ENCODE measurements at places on chromosomes 13 and 19.
A peak's percentile ranks its signal among the peaks of the same experiment; 100 is the strongest.

GRCh38 chr13:108755083-108755482 lies 125.7 kb downstream of the MYO16 start:
- no peak for DNase-seq

GRCh38 chr19:37987356-37988332 lies 80.6 kb downstream of the SIPA1L3 start:
- DNase-seq, result no peak

DNA sequence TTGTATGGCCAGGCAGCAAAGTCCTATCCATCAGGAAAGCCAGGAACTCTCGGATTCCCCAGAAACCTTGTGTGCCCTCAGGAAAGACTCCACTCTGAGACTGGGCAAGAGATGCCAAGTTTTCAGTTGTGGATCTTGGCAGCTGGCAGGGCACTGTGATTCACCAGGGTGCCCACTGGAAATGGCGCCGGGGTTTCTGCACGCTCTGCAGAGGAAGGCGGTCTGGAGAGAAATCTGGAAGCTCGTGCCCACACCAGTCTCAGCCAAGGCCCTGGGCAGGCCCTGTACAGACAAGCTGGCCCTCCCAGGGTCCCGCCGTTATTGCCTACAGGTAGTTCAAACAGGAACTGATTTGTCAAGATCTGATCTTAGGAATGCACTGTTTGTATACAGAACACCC lies 4.9 kb downstream of the NAPA start:
- DNase-seq, result no peak

- DNase-seq, result no peak
Observed at GRCh38 chr19:11416346-11417052, 2.6 kb downstream of the RGL3 start.

GRCh38 chr13:58855283-58855682 lies 1223.7 kb downstream of the PCDH17 start:
- no peak for DNase-seq

- DNase-seq, result peak; percentile 62
Observed at GRCh38 chr13:75870397-75870903, 234.3 kb downstream of the LMO7 start.

GRCh38 chr13:51523082-51523518 lies 61.2 kb upstream of the WDFY2 start:
- DNase-seq, result peak; percentile 72

DNA sequence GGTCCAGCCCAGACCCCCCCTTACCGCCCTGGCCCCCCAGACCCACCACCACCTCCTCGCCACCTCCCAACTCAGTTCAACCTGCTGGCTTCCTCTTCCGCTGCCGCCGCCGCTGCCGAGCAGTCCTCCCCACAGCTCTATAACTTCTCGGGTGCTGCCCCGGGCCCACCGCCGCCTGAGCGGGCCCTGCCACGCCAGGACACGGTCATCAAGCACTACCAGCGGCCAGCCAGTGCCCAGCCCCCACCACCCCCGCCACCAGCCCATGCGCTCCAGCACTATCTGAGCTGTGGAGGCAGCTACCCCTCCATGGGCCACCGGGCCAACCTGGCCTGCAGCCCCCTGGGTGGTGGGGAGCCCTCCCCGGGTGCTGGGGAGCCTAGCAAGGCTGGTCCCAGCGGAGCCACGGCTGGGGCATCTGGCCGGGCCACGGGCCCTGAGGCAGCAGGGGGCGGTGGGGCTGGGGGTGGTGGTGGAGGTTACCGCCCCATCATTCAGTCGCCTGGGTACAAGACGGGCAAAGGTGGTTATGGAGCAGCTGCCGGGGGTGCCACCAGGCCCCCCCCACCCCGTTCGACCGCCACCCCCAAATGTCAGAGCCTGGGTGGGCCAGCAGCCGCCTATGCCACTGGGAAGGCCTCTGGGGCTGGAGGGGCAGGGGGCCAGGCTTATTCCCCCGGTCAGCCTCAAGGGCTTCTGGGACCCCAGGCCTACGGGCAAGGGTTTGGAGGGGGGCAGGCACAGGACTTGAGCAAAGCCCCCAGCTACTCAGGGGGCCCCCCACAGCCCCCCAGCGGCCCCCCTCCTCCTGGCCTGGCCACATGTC lies 4.2 kb downstream of the PRR12 start:
- no peak for DNase-seq

Measured in foreskin fibroblast (primary cell).